ENCODE measurements at places on chromosomes 4 and X. TPM values are rescaled to one million over a fixed set of nuclear protein-coding genes. Genes with fewer than 3 reads are reported as not detected.

GRCh38 chr4:3287271-3287971, 5.4 kb upstream of the RGS12 start:
- DNase-seq: no peak

The ETDB gene
- total RNA-seq: not detected

The CT45A2 gene
- total RNA-seq: not detected

- no peak for DNase-seq
Observed at GRCh38 chrX:96729053-96729452, 44.4 kb downstream of the DIAPH2 start.

The FAT1 gene
- total RNA-seq: 66.0 TPM
